ENCODE measurements at places on chromosomes 2 and 18.
A peak's percentile ranks its signal among the peaks of the same experiment; 100 is the strongest.

DNA sequence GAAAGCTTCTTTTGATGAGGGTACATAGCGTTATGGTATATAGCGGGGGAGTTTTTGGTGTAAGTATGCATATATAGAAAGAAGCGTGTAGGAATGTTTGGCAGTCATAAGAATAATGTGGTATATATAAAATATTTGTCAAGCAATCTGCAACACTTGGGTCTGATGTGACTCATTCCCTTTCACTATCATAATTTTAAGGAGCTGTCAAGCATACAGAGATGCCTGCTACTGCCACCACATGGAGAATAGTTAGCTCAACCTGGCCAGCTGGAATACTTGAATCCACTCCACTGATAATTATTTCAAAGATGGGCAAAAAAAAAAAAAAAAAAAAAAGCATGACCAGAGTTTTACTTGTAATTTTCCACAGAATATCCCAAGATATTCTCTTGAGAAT lies 559.8 kb upstream of the REG3G start:
- peak; percentile 3 for DNase-seq

DNA sequence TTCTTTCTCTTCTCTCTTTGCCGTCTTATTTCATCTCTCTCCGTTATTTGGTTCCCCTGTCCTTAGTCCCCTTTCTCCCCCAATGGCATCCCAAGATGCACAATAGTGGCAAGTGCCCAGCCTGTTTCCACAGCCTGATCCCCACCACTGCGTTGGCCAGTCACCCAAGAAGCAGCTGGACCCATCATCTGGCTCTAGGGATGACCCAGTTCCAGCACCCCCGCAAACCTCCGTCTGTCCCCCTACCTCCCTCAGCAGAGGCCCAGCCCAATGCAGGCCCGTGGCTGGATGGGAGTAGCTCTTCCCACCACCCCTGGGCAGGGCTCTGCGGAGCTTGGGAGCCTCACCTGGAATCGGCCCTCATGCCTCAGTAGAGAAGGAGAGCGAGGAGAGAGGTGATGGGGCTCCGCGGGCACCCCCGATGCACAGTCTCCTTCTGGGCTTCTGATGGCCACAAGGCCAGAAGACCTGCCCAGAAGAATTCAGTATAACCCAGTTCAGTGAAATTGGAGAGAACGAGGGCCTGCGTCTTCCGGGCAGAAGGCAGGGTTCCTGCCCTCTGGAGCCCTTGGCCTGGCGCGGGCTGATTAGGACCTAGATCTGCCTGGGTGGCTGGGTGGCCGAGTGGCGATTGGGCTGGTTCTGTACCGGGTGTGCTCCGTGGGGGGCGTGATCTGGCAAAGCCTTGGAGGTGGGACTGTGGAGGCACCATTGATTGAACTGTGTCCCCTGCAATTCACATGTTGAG lies 50.9 kb downstream of the RRM2 start:
- DNase-seq, result no peak

DNA sequence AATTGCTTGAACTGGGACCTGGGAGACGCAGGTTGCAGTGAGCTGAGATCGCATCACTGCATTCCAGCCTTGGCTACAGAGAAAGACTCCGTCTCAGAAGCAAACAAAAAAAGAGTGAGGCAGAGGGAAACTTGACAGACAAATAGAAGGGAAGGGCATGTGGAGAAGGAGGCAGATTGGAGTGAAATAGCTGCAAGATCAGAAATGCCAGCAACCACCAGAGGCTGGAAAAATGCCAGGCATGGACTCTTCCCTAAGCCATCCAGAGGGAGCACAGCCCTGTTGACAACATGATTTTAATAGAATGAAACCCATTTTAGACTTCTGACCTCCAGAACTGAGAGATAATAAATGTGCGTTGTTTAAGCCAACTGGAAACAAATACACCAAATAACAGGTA lies 447.2 kb upstream of the SPHKAP start:
- no peak for DNase-seq

DNA sequence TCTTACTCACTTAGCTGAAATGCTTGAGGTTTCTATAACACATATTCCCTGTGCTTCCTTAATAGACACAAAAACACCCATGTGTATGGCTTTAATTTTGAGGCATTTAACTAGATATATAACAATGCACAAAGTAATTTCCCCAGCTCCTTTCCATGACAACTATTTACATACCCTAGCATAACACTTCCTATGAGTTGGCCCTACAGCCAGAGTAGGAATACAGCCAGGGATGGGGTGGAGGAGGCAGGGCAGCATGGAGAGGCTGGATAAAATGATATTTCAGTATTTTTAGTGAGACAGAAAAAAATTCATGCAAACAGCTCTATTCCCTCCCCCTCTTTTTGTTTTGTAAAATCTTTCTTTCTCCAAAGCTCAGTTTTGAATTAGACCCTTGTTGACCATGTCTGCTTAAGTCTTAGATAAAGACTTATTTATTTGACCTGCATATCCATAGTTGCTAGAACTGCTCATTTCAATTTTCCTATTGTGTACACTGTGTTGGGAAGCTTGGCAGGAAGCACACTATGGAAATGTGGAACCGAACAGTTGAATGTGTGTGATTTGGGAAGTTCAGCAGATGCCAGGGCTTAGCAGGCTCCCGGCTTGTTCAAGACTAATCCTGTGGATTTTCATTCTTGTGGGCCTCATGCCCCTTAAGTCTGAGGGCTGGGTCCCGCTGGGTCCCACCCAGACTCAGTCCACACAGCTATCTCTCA lies 11.2 kb upstream of the B3GNT2 start:
- DNase-seq, result no peak

DNA sequence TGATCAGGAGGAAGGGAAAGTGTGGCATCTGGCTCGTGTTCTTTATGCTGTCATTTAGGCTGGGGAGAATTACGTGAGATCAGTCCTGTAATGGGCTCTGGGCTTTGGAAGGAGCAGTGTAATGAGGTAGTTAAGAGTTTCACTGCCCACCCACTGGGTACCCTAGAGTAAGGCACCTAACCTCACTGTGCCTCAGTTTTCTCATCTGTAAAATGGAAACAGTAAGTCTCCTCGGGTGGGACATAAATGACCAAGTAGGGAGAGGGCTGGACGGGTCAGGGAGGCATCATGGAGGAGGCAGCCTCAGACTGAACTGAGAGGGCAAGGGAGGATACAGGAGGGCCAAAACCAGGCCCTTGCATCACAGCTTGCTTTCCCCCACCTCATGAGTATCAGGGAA lies 97.3 kb upstream of the MCFD2 start:
- DNase-seq, result no peak

DNA sequence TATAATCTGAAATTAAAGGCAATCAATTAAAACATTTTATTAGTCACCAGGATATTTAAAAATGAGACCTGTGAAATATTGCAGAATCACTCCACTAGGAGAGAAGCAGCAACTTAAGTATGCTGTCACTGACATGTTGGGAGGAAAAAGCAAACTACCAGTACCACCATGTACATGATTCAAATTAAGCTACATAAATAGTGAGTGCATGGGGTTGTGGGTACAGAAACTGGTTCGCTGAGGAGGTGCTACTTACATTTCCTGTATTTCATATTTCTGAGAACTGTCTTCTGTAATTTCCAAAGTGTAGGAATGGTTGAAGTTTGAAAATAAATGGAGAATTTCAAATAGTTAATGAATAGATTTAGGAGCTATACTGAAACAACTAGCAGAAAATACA lies 7.9 kb upstream of the NR4A2 start:
- DNase-seq, result no peak

GRCh38 chr2:205115511-205115910 lies 566.8 kb upstream of the NRP2 start:
- DNase-seq, result peak; percentile 15

DNA sequence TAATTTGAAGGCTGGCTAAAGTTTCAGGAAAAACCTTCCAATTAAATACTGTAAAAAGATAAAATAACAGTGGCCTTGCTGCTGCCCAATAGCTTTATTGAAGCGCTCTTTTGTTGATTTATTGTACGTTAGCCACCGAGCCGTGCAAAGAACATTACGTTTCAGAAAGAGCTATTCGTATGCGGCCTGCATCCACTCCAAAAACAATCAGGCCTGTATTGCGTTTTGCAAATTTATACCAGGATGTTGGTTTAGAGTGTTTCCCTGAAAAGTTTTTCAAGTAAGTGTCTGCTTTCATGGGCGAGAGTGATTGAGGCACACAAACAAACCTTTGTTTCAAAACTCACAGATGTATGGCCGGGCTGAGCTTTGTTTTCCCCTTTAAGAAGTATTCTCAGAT lies 257.2 kb upstream of the SALL3 start:
- no peak for DNase-seq

GRCh38 chr2:61658841-61659780 lies 121.0 kb upstream of the XPO1 start:
- peak; percentile 2 for DNase-seq

DNA sequence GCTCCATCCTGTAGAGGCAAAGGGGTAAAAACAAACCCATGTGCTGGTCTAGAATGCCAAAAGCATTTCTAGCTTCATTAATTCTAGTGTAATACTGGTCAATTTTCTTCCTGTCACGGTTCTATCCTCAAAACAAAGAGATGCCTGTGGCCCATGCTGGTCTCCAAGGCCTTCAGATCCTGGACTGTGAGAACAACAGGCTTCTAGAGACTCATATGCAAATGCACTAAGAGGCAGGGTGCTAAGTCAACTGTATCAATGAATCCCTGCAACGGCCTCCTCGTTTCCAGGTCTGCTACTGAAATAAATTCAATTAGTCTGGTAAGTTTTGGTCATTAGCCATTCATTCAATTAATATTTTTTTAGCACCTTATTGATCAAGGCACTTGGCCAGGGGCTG lies 4.0 kb downstream of the IFT172 start:
- no peak for DNase-seq

- peak; percentile 44 for DNase-seq
Observed at GRCh38 chr18:62979176-62979575, 263.8 kb downstream of the PHLPP1 start.

DNA sequence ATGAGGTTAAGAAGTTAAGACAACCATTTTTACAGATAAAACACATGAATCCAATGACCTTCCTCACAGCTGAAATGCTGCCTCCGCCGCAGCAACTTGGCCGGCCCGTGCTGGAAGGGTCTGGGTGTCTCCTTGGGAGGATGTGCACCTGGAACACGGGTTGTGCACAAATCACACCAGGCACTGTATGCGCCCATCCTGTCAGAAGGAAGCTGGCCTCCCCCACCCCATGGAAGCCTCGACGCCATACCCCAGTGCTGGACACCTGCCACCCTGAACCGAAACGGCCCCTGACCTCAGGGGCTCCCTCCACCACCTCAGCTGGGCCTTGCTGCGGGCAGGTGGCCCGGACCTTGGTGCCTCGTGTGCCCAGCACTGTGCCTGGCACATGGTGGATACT lies 111.8 kb downstream of the PXDN start:
- no peak for DNase-seq

GRCh38 chr2:220043155-220043989 lies 415.9 kb downstream of the SLC4A3 start:
- DNase-seq, result peak; percentile 70

- DNase-seq, result no peak
Observed at GRCh38 chr2:113127646-113128570, 510 bp downstream of the IL1RN start.

GRCh38 chr2:38862476-38862875 lies 13.3 kb downstream of the DHX57 start:
- no peak for DNase-seq

GRCh38 chr2:46683541-46683940 lies 204.2 kb downstream of the TMEM247 start:
- no peak for DNase-seq
